Esophagus muscularis mucosa (tissue), 4 donors: ENCODE measurements at places on chromosomes 13 and 19. TPM values are rescaled to one million over a fixed set of nuclear protein-coding genes. Genes with fewer than 3 reads are reported as not detected.

SIGLEC5 gene
- total RNA-seq = 2.0 TPM

FFAR2 gene
- total RNA-seq = not detected

TMEM38A gene
- total RNA-seq = 6.8 TPM

FSD1 gene
- not detected for total RNA-seq

KLK2 gene
- total RNA-seq = not detected

PRR20E gene
- not detected for total RNA-seq

TMTC4 gene
- total RNA-seq = 7.1 TPM

ZIC2 gene
- not detected for total RNA-seq

ZNF865 gene
- 10.4 TPM for total RNA-seq

FFAR1 gene
- not detected for total RNA-seq

SYDE1 gene
- total RNA-seq = 42.8 TPM

PTH2 gene
- total RNA-seq = not detected

LYPD3 gene
- total RNA-seq = 1.4 TPM

CLDND2 gene
- total RNA-seq = not detected

KIR3DL1 gene
- total RNA-seq = not detected
